ENCODE measurements at places on chromosomes 5 and 9.
A peak's percentile ranks its signal among the peaks of the same experiment; 100 is the strongest.

DNA sequence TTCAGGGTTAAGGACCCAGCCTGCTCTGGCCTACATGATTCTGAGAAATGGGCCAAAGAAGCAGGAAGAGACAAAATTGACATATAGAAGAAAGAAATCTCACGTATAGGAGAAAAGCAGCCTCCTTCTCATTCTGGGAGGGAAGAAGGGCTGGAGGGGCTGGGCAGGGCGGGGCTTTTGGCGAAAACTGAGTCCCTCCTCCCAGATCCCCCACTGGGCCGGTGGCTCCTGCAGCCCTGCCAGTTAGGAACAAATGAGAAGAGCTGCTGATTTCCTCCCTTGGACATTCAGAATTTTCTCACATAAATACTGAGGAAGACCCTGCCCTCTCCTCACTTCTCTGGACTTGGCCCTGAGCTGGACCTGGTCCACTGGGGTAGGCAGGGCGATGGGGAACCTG is at the start of gene WNT8A:
Gene WNT8A (plus strand): TSS at position 332 of the 400 bp plus-strand sequence. CDS start 95 bp downstream, outside the sequence.
- DNase-seq, result no peak

DNA sequence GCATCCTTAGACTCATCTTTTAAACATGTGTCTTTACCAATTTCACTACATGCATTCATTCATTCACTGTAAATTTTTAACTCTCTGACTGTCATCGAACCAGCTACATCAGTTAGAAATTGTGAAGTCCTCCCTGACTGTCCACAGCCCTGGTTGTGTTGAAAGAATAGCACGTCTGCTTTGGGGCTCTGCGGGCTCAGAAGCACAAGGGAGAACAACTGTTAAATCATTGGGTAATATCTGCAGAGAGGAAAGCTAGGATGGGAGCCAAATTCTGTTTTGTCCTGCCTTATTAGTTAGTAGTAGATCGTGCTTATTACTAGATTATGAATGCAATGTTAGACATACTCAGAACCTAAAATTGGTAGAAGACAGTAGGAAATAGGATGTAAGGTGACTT is 26.3 kb upstream of the FAM120AOS start:
- DNase-seq, result no peak

DNA sequence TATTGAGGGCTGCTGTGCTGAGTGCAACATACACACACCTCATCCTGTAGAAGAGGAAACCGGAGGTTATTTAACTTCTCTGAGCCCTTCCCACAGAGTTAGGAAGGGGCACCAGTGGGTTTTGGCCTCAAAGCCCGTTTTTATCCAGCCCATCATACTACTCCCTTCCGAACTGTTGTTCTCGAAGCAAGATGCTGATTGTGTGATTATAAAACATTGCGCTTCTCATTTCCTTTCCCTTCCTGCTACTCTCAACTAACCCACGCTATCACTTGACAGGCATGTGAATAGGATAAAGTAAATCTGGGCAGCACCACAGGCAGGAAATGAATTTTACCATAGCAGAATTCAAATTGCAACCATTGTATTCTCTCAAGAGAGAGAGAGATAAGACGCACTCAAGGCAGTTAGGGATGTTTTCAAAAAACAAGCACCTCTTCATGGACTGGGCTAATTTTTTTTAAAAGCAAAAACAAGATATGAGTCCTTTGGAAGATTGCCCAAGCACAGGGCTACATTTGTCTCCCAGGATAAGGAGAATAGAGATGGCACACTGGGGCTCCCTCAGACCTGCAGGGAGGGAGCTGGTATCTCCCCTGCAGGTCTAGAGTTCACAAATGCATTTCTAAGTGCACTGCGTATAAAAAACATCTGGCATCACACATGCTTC is 52.6 kb downstream of the GNA14 start:
- peak; percentile 37 for DNase-seq

- DNase-seq, result no peak
Observed at GRCh38 chr5:42985129-42986037, 54.7 kb downstream of the ANXA2R start.

GRCh38 chr5:159515909-159516415 is 185.7 kb upstream of the IL12B start:
- DNase-seq, result peak; percentile 1

GRCh38 chr9:81673310-81673709 is 16.0 kb downstream of the TLE1 start:
- DNase-seq, result no peak

- no peak for DNase-seq
Observed at GRCh38 chr5:55429613-55430253, 105.0 kb downstream of the PLPP1 start.

DNA sequence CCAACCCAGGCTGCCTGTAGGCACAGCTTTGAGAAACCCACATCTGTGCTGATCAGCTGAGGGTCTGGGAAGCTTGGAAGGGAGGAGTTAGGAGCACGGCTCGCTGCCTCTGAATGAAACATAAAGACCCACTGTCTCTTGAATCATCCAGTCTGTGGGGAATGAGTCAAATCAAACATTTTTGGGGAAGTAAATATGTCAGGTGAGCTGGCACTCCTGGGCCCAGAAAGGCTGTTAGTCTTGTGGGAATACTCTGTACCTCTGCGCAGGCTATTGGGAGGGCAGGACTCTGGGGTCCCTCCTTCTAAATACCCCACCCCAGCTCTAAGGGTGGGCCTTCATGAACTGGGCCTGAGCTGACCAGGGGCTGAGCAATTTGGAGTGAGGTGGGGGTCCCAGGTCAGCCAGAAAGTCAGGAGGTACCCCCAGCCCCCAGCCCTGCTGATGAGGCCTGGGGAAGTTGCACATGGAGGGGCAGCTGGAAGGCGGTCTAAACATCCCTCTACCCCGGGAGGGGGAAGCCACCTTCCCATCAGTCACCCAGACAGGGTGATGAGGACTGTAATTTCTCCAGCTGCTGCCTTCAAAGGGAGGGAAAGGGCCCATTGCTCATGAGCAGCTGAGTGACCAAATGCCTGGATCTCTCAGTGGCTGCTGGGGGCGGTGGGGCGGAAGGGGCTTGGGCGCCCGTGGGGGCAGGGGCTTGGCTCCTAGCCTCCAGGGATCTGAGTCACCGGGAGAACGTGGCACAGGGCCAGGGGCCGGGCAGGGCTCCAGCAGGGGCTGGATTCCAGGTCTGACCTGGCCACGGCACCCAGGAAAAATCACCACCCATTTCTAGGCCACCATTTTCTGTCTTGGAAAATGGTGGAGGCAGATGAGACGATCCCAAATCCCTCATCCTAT is 10.8 kb downstream of the FIBCD1 start:
- no peak for DNase-seq

GRCh38 chr9:70079417-70080037 is 35.9 kb downstream of the MAMDC2 start:
- DNase-seq, result peak; percentile 55

- DNase-seq, result no peak
Observed at GRCh38 chr5:115869256-115869795, 27.6 kb downstream of the AP3S1 start.

DNA sequence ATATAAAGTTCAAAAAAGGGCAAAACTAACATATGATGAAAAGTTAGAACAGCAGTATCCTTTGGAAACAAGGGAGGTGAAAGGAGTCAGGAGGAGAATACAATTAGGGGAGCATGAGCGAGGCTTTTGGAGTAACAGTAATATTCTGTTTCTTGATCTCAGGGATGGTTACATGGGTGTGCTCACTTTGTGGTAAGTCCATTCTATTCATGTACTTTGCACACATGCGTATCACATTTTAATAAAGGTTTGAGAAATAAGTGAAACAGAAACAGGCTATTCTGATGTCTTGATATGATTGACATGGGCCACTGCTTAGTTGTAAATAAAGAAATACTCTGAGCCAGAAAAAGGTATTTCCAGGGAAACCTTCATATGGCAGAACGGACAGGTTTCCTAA is 208.8 kb downstream of the SPOCK1 start:
- DNase-seq, result no peak

DNA sequence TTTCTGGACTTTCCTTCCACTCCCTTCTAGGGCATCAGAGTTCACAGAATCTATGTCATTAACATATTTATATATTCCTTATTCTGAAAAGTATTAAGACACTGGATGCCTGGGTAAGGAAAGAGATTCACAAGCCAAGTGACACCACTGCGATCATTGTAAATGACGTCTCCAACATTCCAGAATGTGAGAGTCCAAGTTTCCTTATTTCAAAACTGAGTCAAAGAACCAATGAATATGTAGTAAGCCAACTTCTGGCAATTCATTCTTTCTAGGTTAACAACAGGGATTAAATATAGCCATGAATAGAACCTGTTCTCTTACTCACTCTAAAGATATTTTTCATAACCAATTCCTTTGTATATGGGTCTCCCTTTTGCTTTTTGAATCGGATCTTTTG is 18.1 kb downstream of the RAI14 start:
- DNase-seq, result no peak

- no peak for DNase-seq
Observed at GRCh38 chr9:31588006-31588405, 796.4 kb upstream of the ACO1 start.

- no peak for DNase-seq
Observed at GRCh38 chr5:111834926-111835599, 78.1 kb upstream of the NREP start.

GRCh38 chr5:176810687-176811501 is 535 bp downstream of the UNC5A start:
- no peak for DNase-seq

DNA sequence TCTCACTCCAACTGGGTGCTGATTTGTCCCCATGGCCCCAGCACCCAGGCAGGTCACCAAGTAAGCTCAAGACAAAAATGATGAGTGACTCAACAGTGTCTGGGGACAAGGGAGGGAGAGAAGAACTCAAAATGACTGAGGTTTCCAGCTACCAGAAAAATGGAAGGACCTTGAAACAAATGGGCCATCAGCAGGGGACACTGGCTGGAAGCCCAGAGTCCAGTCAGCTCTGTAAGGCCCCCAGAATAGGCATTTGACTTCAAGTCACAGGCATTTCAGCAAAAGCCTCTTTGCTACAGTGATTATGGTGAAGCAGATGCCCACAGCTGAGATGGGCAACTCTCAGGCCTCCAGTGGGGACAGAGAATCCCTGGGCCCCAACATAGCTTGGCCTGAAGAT is 139.0 kb upstream of the GABRP start:
- DNase-seq, result no peak

DNA sequence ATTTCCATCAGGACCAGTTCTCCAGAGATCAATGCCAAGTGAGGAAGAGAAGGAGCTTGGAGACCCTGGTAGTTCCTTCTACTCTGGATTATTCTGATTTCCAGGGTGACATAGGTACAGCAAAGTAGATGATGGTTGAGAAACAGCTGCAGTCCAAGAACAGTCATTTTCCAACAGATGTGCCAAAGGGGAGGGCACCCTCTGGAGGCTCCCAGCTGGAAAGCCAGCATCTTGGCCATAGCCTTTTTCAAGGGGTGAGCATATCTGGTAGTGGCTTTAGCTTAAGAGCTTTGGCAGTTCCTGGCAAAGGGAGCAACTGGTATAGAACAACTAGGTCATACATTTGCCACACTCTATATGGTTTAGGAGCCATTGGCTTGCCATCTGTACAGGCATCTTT is 492.7 kb downstream of the RASEF start:
- DNase-seq, result no peak

- DNase-seq, result no peak
Observed at GRCh38 chr5:22908129-22908528, 55.0 kb upstream of the CDH12 start.

DNA sequence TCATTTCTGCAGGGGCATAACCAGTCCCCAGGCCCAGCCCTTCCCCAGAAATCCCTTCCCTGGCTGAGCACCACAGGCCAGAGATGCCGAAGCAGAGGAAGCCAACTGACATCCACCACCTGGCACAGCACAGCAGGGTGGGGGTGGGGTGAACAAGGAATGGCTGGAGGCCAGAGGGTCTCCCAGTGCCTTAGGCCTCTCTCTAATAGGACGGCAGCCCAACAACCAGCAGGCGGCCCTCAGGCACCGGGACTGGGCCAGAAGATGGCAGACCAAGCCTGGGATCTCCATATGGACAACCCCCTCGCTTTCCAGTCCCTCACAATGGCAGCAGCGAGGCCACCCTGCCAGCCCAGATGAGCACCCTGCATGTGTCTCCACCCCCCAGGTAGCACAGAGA is 13.2 kb downstream of the PDLIM4 start:
- no peak for DNase-seq

DNA sequence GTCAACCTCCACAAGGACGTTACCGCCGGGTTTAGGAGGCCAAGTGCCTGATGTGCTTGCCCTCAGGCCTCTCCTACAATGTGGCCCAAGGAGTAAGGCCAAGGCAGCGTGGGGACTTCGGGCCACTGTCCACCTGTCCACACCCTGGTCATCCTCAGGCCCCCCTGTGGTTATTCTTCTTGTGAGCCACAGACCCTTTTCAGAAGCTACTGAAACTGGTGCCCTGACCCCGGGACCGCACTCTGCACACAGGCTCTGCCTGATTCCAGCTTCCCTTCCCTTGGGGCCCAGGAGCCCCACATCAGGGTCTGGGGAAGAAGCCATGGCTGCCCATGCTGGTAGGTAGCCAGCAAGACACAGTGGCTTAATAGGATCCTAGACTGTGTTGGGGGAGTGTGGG is 128.8 kb downstream of the OLFM1 start:
- no peak for DNase-seq

GRCh38 chr9:81871695-81872094 is 56.5 kb upstream of the SPATA31D4 start:
- no peak for DNase-seq

DNA sequence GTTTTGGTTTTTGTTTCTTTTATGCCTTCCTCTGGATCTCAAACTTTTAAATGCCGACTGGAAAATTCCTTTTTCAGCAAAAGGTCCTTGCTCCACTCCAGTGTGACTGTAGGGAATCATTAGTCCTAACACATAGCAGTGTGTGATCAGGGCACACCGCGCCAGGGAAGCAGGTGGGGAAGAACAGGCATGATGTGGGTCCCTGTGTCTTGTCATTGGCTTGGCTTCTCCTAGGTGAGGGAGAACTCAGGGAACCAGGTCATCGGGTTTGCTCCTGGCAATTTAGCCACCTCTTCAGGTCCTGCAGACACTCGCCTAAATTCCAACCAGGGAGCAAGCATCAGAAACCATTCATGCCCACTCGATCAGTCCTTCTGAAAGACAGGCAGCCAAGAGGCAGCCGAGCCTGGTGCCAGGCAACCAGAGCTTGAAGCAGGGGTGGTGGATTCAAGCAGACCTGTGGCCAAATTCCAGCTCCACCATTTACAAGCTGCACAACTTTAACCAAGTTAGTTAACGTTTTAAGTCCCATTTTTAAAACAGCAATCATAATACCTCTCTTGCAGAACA is 514.2 kb downstream of the BNC2 start:
- no peak for DNase-seq

- no peak for DNase-seq
Observed at GRCh38 chr5:160616712-160617497, 195.2 kb downstream of the PTTG1 start.

Measured in NCI-H187 (cell line).